NCI-H146 (cell line): ENCODE measurements at places on chromosomes 5 and 9.

DNA sequence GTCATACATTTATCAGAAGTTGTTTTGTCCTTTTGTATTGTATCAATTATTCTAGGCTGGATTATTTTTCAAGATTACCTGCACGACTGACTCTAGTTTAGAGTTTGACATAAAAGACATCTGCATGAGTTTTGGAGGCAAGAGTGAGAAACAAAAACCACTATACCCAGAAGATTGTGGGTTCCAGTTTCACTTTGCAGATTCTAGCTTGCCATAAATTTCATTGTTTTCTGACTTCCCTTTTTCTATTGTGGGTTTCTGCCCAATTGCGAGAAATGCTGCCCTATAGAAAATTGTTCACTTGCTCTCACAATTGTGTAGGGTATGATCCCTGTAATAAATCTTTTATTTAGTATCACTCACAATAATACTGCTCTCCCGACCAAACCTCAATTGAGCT, 1043.4 kb upstream of the CDH10 start:
- DNase-seq = no peak

DNA sequence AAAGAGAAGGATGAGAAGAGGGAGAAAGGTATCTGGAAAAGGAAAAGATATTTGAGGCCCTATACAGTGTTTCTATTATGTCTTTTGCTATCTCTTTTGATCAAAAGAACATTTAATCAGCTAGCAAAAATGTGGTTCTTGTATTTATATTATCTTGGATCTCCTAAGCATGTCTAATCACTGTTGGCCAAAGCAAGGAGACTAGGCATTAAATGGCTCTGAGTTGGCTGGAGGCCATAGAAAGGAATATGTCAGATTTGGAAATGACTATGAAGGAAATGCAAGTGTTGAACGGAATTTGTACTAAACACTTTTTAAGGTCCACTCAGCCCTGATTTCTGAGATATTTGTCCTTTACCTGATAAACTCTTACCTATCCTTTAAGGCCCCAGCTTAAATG, 22.4 kb upstream of the THG1L start:
- DNase-seq = no peak

DNA sequence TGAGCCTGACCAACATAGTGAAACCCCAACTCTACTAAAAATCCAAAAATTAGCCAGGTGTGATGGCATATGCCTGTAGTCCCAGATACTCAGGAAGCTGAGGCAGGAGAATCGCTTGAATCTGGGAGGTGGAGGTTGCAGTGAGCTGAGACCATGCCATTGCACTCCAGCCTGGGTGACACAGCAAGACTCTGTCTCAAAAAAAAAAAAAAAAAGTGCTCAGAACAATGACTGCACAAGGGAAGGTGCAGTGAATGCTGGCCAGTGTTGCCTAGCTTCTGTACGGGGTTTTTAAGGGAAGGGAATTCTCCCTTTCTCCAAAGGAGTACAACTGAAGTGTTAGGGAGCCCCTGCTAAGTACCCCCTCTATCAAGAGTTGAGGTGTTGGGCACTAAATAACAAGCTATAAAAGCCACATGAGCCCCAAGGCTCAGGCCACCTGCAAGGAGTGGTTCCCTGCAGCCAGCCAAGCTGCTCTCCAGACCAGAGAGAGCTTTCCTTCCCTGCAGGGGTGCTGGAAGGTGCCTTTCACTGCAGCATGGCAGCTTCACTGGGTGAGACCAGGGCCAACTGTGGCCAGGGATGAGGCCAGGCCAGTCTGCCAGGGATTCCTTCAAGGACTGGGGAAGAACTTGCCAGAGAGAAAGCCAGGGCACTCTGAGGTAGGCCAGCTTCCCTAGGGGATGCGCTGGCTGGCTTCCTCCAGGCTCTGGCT, 14.8 kb downstream of the GADD45G start:
- no peak for DNase-seq

DNA sequence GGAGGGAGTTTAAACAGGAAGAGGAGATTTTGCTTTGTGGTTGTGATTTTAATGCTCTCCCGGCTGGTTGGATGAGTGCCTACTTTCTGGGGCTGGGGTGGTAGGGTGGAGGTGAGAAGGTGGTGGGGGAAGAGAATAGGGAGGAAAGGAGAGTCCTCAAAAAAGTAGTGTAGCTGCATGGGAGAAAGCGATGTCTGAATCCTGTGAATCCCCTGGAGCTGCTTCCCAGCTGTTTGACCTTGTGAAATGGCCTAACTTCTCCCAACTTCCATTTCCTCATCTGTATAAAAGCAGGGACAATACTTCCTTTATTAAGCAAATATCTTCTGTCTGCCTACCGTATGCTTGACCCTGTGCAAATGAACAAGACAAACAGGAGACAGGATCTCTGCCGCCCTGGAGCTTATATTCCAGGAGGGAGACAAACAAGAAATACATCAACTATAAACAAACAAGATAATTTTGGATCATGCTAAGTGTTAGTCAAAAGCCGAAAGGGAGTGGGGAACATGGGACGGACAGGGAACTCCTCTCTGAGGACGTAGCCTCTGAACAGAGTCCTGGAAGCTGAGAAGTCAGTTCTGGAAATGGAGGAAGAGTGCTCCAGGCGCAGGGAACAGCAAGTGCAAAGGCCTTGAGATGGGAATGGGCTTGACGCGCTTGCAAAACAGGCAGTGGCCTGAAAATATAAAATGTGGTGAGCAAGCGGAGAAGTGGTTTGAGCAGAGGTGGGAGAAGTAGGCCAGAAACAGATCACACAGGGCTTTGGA, 103.5 kb downstream of the SPRY4 start:
- no peak for DNase-seq

GRCh38 chr5:74465724-74466123, 174.8 kb downstream of the ENC1 start:
- DNase-seq = no peak
